ENCODE measurements at places on chromosomes 3 and 15.

DNA sequence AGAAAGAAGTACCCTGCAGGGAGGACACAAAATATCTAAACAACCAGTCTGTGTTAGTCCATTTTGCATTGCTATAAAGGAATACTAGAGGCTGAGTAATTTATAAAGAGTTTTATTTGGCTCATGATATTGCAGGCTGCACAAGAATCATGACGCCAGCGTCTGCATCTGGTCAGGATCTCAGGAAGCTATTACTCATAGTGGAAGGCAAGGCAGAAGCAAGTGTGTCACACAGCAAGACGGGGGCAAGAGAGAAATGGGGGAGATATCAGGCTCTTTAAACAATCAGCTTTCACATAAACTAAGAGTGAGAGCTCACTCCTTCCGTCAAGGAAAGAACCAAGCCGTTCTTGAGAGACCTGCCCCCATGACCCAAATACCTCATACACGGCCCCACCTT is 614.8 kb downstream of the ZIC1 start:
- DNase-seq: no peak

- DNase-seq: no peak
These were observed 109.8 kb downstream of the CACNA1D start for GRCh38 chr3:53604232-53604631.

- DNase-seq: peak; percentile 2
These were observed 100.2 kb upstream of the BOC start for GRCh38 chr3:113111011-113111707.

GRCh38 chr3:63344661-63345060 is 66.6 kb downstream of the SYNPR start:
- DNase-seq: no peak

DNA sequence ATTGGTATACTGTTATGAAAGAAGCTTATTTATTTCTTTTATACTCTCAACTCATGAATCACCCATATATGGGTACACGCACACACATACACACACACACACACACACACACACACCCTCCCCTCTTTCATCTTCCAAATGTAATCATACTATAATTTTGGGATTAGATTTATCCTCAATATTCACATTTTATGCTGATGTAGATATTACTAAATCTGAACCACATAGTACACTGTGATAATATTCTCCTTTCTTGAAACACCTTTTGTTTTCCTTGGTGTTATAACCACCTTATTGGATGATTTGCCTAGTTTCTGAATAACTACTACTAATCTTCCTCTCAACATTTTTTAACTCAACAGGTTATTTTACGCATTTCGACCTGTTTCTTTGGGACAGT is 8.1 kb upstream of the GHSR start:
- DNase-seq: no peak

- DNase-seq: no peak
These were observed 226.8 kb downstream of the NTRK3 start for GRCh38 chr15:88029696-88030095.

GRCh38 chr3:159560214-159560979 is 428.2 kb upstream of the IL12A start:
- no peak for DNase-seq

GRCh38 chr3:15728766-15729165 is 69.0 kb downstream of the ANKRD28 start:
- no peak for DNase-seq

DNA sequence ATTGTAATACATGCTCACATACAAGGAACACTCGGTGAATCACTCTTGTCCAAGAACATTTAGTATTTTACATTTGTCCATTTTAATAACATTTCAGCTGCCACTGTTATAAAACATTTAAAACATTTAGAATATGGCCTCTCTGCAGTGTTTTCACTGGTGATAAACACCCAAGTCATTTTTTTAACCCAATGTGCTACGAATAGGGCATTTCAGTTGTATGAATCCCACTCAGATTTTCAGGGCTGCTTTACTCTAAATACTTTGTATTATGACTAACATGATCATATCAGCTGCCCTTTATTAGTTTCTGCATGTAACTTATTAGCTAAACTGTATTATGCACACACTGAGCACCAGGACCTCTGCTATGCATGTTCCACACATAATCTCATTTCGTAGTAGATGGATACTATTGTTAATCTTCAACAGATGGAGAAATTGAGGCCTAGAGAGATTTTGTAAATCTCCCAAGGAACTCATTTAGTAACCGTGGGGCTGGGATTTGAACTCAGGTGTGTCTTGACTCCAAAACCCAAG is 148.6 kb upstream of the CDIN1 start:
- DNase-seq: no peak

DNA sequence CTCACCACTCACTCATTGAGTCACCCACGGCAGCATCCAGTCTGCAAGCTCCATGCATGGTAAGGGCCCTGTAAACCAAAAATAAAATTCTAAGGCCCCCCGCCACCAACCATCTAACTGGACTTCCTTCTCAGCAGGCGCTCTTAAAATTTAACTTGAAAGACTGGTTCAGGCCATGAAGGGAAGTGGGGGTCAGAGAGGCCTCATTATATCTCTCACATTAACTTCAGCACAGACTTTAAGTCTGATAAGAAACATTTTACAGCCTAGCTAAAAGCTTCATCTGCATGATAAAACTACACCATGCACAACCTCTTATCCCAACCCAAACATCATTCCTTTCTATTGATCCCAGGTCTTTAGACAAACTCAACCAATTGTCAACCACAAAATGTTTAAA is 38.5 kb downstream of the FBLN2 start:
- no peak for DNase-seq

- no peak for DNase-seq
These were observed 24.6 kb upstream of the GATA2 start for GRCh38 chr3:128517648-128518047.

GRCh38 chr15:63601704-63602185 is 4.6 kb downstream of the FBXL22 start:
- no peak for DNase-seq

- no peak for DNase-seq
These were observed 108.4 kb downstream of the CORO2B start for GRCh38 chr15:68687136-68687735.
